ENCODE measurements at places on chromosomes 1 and 21.

DNA sequence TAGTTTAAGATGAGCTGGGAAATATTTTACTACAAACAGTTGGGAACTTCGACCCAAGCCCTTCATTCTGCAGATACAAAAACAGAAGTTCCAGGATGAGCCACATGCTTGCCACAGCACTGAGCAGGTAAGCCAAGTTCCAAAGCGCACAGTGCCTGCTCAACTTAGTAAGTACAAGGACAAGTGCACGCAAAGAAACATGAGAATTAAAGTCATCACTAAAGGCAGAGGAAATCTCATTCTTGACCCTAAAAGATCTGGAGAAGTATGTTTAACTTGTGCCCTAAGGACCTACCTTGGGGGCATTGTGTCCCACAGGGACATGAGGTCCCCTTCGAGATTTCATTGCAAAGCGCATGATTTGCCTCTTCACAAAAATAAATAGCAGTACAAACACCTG is 1.2 kb upstream of the UBAP2L start:
- no peak for DNase-seq

- no peak for DNase-seq
These were observed 29.1 kb downstream of the CACHD1 start for GRCh38 chr1:64499011-64499410.

DNA sequence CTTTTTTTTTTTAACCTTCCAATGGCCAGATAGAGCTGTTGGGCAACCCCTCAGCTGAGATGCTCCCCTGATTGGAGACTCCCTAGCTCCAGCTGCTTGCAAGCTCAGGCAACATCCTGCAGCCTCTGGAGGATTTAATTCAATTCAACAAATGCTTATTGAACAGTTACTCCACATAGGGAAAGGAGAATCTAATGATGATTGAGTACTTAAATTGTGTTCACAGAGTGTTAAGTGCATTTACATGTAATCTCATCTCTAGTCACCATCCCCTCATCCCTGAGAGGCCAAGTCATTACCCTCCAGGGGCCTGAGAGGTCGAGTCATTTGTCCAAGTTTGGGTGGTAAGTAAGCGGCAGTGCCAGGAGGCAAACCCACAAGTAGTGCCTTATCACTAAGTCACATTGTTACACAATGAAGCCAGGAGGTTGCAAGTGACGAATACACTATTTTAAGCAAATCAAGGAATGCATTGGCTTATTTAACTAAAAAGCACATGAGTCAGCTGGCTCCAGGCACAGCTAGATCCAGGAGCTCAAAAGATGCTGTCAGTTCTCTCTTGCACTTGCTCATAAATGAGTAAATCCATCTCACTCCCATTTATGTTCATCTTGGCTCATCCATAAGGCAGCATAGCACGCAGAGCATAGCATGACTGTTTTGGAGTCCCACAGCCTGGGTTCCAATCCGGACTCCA is 64.3 kb downstream of the OPTC start:
- peak; percentile 98 for DNase-seq

- no peak for DNase-seq
These were observed 12.7 kb upstream of the CD101 start for GRCh38 chr1:116988908-116989307.

DNA sequence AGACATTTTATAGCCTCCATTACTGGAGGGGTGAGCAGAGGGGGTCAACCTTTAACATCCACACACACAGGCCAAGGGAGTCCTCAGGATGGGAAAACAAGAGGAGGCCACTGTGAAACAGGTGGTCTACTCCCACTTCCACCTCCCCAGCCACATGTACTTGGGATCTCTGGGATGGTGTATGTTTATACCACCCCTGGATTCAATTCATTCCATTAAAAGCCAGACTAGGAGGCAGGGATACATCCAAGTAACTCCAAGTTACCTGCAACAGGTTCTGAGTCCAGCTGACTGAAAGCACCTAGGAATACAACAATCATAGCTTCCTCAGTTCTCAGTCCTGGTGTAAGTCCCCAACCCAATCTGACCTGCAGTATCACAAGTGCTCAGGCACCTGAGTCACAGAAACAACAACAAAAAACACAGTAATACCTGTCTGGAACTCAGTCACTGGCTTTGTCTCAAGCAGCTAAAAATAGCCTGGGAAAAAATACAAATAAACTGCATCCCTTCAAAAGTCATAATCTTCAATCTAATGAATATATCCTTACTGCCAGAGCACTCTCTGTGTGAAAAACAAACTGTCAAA is 9.8 kb downstream of the ERI3 start:
- no peak for DNase-seq

GRCh38 chr1:18606443-18607288 is 24.0 kb upstream of the PAX7 start:
- no peak for DNase-seq

DNA sequence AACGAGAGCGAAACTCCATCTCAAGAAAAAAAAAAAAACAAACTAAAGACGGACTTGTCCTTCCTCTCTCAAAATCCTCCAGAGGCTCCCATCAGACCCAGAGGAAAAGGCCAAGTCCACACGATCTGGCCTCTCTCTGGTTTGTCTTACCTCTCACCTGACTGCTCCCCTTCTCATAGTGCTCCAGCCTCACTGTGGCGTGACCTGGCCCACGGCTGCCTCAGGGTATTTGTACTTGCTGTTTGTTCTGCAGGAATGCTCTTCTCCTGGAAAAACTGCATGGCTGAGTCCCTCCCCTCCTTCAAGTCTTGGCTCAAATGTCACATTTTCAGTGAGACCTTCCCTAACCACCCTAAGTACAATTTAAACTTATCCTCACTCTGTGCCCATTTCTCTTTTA is 8.0 kb upstream of the BRWD1 start:
- no peak for DNase-seq

DNA sequence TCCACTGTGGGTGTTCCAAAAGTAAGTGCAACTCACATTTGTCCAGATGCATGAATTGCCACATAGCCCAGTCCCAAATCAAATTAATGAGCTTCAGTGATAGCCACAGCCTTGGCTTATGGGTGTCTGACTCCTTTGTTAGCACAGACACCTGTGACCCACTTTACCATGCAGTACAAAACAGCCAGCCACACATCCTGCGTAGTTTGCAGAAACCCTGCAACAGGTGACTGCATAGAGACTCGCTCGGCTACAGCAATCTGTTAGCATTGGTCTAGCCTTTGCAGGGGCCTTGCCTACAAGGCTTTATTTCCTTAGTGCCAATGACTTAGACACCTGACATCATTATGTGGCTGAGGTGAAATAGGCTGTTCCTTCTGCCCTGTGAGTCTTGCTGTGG is 135.5 kb downstream of the CSMD2 start:
- no peak for DNase-seq

GRCh38 chr1:42142894-42143675 is 10.1 kb upstream of the GUCA2B start:
- no peak for DNase-seq

GRCh38 chr1:2584686-2585317 is 1.8 kb upstream of the PRXL2B start:
- DNase-seq: peak; percentile 14

DNA sequence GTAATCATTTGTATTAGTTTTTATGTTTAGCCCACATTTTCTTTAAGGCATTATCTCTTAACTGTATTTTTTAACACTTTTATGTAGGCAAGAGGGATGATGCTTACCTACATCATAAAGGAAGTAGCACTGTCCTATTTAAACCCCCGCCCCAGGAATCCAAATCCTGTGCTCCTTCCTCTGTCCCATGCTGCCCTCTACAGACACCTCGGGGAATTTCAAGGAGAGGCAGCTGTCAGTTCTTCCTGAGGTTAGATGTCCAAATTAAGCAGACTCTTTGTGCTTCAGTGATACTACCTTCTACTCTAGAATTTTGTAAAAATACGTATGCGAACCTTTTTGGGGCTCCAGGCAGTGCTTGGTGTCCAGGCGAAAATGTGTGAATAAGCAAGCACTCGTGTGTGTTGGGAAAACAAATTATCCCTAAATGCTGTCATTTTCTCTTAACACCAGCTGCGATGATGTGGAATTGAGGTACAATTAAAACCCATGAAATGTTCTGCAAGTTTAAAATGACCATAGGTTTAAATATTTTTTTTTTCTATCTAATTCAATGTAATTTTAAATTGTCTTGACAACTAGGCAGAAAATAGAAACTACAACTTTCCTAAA is 19.2 kb downstream of the CRCT1 start:
- DNase-seq: no peak

DNA sequence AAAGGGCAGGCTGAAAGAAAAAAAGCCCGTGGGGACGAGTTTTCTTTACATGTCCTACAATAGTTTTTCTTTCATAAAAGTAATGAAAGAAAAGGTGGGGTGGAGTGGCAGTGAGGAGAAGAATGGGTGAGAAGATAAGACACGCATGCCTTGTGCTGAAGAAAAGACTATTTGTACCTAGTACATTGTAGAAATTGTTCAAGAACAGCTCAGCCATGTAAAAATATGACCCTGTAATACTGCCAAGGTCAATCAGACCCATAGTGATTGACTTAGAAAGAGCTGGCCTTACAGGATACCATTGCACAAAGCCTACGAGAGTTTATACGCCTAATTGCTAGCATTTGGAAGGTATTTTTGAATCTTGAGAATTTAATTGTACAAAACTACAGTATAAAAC is 126.0 kb upstream of the NRIP1 start:
- no peak for DNase-seq

- no peak for DNase-seq
These were observed 4.8 kb upstream of the SRP9 start for GRCh38 chr1:225772848-225773247.

DNA sequence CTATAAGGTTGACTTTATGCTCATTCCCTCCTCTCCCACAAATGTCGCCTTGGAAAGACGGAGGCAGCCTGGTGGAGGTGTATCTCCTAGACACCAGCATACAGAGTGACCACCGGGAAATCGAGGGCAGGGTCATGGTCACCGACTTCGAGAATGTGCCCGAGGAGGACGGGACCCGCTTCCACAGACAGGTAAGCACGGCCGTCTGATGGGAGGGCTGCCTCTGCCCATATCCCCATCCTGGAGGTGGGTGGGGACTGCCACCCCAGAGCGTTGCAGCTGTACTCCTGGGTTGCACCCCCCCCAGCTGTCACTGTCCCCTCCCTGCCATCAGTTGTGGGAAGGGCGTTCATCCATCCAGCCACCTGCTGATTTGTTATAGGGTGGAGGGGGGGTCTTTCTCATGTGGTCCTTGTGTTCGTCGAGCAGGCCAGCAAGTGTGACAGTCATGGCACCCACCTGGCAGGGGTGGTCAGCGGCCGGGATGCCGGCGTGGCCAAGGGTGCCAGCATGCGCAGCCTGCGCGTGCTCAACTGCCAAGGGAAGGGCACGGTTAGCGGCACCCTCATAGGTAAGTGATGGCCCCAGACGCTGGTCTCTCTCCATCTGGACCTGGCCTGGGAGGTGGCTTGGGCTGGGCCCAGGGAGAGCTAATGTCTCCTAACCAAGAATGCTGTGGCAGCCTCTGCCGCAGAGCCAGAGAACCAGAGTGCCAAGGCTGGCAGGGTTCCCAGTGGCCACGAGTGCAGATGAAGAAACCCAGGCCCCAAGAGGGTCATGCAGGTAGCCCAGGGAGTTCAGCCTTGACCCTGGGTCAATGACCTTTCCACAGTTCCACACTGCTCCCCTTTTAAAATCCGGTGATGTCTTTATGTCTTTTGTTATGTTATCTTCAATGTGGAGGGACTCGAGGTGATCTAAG is 13.1 kb downstream of the PCSK9 start:
- DNase-seq: no peak

DNA sequence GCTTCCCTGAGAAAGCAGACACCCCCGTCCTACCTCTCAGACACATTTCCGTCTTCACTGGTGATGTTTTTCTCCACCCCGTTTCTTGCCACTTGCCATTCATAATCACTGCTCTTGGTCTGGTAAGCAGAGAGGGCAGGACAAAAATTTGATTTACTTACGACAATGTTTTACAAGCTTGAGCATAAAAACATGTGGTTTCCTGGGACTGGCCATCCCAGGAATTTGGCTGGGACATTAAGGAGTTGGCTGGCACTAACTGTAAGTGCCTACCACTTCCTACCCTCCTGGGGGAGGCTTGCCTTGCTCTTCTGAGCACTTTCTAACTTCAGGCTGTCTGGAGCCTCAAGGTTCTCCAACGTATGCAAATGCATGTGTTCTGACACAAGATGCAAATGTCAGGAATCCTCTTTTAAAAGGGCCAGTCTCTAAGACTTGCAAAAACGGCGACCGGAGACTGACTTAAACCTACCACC is 24.2 kb downstream of the ZBTB18 start:
- no peak for DNase-seq

DNA sequence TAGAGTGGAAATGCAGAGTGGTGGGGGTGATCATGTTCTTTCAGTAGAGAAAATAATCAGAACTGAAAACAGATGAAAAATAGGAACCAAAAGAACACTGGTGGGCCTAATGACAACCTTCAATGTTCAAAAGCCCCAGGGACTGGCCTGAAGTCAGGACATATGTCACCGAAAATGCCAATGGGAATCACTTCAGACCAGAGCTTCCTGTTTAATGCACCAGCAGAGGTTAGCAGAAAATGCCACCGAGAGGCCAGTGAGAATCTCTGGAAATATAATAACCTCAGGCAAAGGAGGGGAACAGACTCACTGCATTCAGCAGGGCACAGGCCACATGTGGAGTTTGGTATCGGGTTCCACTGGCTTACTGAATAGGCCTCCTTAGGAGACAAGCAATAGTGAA is 15.9 kb upstream of the CD58 start:
- peak; percentile 75 for DNase-seq

GRCh38 chr1:76729142-76729541 is 138.1 kb upstream of the ST6GALNAC5 start:
- DNase-seq: no peak

DNA sequence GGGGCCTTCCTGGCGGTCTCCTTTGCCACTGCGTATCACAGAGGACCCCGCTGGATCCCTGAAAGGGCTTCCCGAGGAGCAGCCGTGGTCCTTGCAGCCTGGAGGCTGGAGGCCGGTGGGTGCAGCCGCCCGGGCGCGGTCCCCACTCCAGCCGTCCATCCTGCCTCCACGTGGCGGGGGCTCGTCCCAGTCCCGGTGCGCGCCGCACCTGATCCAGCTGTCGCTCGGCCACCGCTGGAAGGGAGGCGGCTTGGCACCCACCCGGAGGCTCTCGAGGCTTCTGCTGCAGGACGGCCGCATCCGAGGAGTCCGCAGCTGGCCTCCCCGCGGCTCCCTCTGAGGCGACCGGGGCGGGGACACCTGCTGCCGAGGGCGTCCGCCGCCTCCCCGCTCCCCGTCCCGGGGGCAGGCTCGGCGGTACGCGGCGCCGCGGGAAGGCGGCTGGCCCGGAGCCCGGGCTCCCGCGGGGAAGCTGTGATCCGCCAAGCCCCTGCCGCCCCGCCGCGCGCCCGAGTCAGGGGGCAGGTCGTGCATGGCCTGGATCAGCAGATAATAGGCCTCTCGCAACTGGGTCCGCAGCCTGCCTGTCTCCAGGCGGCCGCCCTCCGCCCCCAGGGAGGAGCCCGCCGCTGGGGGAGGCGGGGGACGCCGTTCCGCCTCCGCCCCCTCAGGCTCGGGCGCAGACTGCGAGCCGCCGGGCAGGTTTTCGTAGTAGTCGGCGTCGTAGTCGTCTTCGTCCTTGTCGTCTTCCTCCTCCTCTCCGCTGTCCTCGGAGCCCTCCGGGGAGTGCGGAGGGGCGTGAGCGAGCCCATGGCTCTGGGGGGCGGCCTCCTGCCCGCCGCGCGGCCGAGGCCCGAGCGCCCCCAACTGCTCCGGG is at the start of gene SYDE2:
Gene SYDE2, minus strand, starts transcription at position 554 of the 877 bp plus-strand sequence. Its CDS starts 20 bp downstream, at position 534.
- DNase-seq: peak; percentile 70

Data from foreskin fibroblast (primary cell).